ENCODE measurements at places on chromosomes 1 and 21.

DNA sequence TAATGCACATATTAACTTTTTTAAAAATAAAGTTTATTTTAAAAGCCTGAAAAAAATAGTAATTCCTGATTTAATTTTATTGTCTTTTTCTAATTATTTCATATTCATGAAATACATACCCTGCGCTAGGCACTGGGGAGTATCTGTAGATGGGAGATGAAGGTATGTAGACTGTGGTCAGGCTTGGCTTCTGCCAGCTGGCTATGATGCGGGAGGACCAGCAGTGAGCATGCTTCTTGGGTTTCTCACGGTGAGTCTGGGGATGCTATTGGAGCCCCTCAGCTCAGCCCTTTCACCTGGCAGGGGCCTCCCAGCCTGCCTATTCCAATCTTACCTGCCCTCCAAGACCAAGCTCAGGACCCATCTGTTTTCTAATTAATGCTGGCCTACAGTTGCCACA, 138.4 kb downstream of the NOS1AP start:
- no peak for DNase-seq

GRCh38 chr1:202143011-202143767, 1.3 kb downstream of the ARL8A start:
- peak; percentile 75 for DNase-seq

DNA sequence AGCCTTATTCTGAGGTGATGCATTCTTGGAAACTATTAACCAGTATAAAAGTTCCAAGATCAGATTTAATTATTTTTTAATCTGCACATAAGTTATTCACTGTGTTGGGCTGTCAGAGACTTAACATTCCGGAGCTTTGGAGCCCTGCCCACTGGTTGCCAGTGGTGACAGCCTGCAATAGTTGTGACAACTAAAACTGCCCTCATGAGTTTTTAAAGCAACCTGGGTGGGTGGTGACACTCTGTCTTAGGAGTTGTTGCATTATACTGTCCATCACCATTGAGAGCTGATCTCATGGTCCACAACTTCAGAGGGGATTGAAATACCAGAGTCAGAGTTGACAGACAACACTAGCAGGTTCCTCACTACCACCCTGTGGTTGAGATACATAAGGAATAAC, 653.9 kb upstream of the USP24 start:
- DNase-seq, result no peak

DNA sequence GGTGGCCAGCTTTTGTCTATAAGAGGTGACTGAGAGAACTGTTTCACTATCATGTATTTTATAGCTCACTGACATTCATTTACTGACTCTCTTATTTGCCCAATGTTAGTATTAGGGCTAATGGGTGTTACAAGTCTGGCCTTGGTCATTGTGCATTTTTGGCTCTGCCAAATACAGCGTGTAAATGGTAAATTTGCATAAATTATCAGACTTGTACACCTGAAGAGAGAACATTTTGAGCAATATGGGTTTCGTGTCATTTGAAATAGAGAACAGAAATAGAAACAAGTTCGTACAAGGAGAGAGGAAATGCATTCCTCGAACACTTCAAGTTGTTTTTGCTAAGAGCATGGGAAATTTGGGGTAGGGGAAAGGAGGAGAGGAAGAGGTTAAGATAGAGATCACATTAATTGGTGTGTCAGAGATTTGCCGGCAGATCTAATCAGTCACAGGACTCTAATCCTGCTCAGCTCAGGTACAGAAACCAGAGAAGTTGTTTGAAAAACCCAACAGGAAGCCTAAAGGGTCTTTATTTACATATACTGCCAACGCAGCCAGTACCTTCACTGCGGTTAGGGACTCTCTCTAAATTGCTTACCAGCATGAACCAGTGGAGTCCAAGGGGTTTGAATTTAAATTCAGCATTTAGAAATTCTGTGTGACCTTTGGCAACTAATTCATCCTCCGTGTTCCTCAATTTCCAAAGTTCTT, 261.5 kb downstream of the GPATCH2 start:
- DNase-seq, result no peak

GRCh38 chr1:187033693-187034390, 205.1 kb downstream of the PLA2G4A start:
- no peak for DNase-seq

- peak; percentile 33 for DNase-seq
These were observed 14.2 kb upstream of the SLC44A3 start for GRCh38 chr1:94805912-94806311.

DNA sequence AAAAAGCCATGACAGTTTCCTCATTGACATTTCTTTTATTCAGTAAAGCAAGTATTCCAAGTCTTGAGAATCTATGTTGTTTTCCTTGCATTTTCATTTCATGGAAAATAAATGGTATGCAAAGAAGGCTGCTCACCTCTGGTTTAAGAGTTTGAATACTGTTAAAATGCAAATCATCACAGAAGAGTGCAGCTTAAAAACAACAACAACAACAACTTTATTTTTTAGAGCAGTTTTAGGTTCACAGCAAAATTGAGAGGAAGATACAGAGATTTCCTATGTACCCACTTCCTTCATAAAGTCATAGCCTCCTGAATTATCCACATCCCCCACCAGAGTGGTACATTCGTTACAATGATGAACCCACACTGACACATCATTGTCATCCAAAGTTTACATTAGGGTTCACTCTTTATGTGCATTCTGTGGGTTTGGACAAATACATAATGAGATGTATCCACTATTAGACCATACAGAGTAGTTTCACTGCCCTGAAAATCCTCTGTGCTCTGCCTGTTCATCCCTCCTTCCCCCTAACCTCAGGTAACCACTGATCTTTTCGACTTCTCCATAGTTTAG, 39.2 kb downstream of the CD2 start:
- no peak for DNase-seq

- no peak for DNase-seq
These were observed 116.8 kb upstream of the GORAB start for GRCh38 chr1:170414989-170415709.

GRCh38 chr1:25657121-25657882, 40.7 kb downstream of the MAN1C1 start:
- DNase-seq, result no peak

DNA sequence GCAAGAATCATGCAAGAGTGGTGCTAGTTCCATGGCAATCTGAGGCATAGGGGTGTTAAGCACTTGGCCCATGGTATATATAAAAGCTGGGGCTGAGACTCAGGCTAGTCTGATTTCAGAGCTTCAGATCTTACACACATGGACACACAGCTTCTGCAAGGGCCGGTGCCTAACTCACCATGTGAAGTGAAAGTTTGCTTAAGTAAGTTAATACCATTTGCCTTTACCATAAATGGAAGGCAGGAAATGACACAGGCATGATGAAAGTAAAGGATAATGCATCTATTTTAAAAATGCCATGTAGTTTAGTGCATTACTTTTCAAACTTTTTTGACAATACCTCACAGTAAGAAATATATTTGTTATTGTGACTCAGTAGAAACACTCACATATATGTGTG, 122.6 kb downstream of the KCNJ6 start:
- DNase-seq, result no peak

GRCh38 chr1:64678366-64678765, 66.5 kb upstream of the RAVER2 start:
- DNase-seq, result no peak

DNA sequence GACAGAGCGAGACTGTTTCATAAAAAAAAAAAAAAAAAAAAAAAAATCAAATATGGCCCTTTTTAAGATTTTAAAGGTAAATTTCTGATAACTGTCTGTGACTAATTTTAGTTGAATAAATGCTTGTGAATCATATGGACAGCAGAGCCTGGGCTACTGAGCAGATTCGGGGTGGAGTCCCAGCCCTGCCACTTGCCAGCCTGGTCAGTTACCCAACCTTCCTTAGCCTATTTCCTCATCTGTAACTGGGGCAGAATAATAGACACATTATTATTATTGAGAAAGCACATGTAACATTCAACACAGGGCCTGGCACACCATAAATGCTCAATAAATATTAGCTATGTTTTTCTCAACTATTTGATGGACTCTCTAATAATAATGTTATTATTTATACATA, 11.2 kb upstream of the H3-3A start:
- no peak for DNase-seq

- no peak for DNase-seq
These were observed 350.9 kb downstream of the LTN1 start for GRCh38 chr21:28641731-28642130.

DNA sequence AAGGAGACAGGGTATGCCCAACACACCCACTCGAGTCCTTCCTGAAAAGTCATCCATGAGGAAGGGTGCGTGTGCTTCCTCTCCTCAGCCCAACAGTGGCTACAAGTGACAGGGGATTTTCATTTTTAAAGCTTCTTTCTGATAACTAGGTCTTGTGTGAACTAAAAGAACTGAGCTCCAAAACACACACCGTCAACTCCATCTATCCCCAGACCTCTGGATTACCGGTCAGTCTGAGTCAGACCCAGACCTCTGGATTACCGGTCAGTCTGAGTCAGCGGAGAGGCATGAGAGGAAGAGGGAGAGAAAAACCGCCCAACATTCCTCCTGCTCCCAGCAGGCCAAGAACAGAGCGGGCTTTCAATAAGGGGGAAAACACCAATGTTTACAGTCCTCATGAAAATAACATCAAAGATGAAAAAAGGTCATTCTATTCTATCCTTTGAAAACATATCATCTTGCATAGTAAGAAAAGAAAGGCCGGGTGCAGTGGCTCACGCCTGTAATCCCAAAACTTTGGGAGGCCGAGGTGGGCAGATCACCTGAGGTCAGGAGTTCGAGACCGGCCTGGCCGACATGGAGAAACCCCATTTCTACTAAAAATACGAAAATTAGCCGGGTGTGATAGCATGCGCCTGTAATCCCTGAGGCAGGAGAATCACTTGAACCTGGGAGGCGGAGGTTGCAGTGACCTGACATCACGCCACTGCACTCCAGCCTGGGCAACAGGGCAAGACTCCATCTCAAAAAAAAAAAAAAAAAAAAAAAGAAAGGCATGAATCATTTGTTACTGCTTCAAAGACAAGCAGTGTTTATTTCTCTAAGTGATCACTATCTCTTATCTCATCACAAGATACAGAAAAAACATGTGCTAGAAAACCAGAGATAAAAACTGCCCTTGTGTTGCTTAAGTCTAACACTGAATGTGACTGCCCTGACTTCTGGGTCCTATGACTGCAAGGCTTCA, 3.4 kb downstream of the PTTG1IP start:
- peak; percentile 26 for DNase-seq

GRCh38 chr1:110581682-110582145, 24.4 kb downstream of the KCNA2 start:
- DNase-seq, result peak; percentile 36

DNA sequence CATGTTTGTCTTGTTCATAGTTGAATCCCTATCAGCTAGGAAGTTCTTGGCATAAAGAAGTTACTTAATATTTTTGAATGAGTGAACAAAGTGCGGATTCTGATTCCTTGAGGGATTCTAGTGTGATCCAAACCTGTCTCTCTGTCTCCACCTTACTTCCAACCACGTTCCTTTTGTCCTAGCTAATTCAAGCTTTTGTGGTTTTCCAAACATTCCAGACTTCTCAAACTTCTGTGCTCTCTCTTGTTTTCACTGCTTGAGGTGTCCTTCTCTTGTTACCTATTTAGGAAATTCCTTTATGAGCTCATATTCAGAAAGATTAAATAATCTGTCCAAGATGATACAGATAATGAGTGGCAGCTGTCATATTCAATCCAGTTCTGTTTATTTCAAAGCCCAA, 353.2 kb downstream of the PTBP2 start:
- DNase-seq, result no peak

DNA sequence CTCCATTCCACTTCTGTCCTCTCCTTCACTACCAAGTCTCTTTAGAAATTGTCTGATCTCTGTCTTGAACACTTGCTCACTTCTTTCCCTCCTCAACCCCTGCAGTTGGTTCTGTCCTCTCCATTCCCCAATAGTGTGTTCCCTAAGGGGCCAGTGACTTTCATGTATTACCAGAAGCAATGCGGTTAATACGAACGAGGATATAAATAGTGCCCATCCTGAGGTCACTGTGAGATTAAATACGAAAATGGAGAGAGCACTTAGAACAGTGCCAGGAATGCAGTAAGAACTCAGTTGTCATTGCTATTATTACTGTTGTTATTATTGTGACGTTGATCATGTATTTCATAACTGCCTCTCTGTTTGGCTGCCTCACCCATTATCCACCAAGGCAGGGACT, 53.0 kb upstream of the ARTN start:
- no peak for DNase-seq

- DNase-seq, result no peak
These were observed 175.3 kb downstream of the GRIK3 start for GRCh38 chr1:36858981-36859380.

- no peak for DNase-seq
These were observed at the start of gene RCSD1 for GRCh38 chr1:167629681-167630567. RCSD1 (plus strand) TSS chr1:167630232; CDS start chr1:167630424, 192 bp downstream.

DNA sequence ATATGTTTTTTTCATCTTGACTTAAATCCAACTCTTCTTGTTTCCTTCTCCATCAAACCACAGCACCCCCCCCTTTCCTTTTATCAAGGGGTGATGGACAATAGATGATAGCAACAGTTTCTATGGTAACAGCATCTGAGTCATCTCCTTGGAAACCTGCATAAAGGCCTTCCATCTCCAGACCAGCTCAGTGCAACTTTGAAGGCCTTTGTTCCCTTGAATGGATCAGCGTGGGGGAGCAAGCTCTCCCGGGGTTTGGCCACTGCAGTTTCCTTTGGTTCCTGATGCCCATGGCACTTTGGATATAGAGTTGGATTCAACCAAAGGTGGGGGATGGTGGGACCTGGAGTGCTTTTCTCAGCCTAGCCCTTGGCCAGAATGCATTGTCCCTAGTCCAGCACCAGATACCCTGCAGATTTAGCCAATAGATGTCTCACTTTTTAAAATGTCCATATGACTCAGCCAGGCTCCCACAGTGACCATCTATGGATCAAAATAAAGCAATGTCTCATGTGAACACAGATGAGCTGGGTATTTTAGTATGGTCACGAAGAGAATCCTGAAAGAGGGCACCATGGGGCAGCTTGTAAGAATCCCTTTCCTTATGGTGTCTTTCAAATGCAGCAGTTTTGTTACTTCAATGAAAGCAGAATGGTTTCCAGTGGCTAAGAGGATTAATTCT, 127.7 kb downstream of the SPATA46 start:
- DNase-seq, result no peak

DNA sequence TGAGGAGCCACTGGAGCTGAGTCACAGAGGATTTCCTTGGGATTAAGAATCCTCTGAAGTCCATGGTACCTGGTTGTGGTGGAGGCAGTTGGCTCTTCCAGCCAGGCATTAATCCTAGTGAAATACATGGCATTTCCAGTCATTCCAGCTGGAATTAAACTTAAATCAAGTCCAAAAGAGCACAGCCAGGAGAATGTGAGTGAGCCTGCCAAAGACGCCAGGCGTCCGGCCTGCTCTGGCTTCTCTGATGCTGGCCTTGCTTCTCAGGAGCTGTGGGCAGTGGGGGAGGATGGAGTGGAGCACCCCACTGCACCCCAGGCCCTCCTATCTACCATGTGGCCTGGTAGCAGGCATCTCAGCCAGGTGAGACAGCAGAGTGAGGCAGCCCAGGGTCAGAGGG, 23.4 kb upstream of the TENT5C start:
- DNase-seq, result no peak

DNA sequence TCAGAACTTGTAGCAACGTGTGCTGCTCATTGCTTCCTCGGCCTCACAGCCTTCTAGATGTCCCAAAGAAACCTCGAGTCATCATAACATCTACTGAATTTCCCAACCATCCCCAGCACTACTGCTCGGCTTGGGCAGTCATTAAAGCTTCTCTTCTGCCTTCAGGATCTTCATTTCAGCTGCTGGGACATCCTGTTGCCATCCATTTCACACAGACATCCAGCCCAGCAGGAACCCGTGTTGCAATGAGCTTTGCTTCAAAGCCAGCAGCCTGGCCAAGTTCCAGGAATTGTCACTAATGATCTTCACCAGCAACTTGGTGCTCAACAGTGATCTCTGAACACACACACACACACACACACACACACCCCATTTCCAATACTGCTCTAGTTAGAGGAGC, 18.5 kb downstream of the WLS start:
- peak; percentile 11 for DNase-seq
